ENCODE measurements at places on chromosomes 12 and 14. TPM values are rescaled to one million over a fixed set of nuclear protein-coding genes. Genes with fewer than 3 reads are reported as not detected.

DNA sequence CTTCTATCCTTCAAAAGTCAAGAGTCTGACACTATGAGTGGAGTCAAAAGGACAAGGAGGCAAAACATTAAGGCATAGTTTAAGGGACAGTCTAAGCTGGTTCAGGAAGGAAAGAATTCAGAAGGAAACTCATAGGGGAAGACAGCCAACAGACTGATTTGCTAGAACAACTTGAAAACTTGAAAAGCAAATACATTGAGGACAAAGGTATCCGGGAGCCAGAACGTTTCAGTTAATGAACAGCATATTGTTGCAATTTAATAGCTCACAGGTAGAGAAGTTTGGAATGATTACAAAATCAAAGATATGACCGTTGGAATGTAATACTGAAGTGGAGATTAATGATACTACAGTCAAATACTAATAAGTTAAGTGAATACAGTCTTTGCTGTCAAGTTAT is 312.8 kb upstream of the RPL10L start:
- no peak for DNase-seq
- no peak overlapping the region for H3K27ac ChIP-seq
- H3K4me3 ChIP-seq: no peak overlapping the region
- no peaks in the 10 kb centered on the region for H3K4me1 ChIP-seq

GRCh38 chr14:39614297-39614923 is 182.2 kb upstream of the FBXO33 start:
- no peak overlapping the region for H3K27ac ChIP-seq
- no peaks in the 10 kb centered on the region for H3K4me1 ChIP-seq
- H3K27me3 ChIP-seq: no peaks in the 10 kb centered on the region
- no peak overlapping the region for H3K4me3 ChIP-seq
- no peaks in the 10 kb centered on the region for H3K36me3 ChIP-seq

- H3K27ac ChIP-seq: no peak overlapping the region
- no peaks in the 10 kb centered on the region for H3K4me1 ChIP-seq
- H3K4me3 ChIP-seq: no peak overlapping the region
- H3K27me3 ChIP-seq: no peaks in the 10 kb centered on the region
Observed at GRCh38 chr14:99284254-99285004, 12.4 kb upstream of the BCL11B start.

DNA sequence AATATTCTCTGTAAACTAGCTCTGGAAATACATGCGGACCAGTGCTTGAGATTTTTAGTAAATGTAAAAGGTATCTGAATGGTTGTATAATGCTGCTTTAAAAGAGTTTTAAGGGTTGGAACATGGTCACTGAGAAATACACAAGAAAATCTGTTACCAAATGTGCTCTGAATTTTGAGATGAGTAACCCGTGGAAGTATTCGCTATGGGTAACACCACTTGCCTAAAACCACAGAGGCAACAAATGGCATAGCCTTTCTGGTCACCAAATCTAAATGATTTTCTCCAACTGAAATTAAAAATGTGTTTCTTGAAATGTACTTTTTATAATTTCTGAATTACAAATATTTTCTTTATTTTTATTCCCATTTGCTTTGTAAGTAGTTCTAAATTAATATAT is 745.7 kb downstream of the DIO2 start:
- H3K36me3 ChIP-seq: no peaks in the 10 kb centered on the region
- no peaks in the 10 kb centered on the region for H3K4me1 ChIP-seq
- DNase-seq: no peak
- no peaks in the 10 kb centered on the region for H3K27me3 ChIP-seq
- no peak overlapping the region for H3K4me3 ChIP-seq

- H3K27me3 ChIP-seq: no peaks in the 10 kb centered on the region
- no peak overlapping the region for H3K4me3 ChIP-seq
- no peak for DNase-seq
- H3K4me1 ChIP-seq: no peaks in the 10 kb centered on the region
- H3K27ac ChIP-seq: peak overlapping the region; percentile 22
- no peaks in the 10 kb centered on the region for H3K36me3 ChIP-seq
Observed at GRCh38 chr14:95507701-95508103, 8.7 kb downstream of the SYNE3 start.

The SDR9C7 gene
- total RNA-seq: not detected

The KCNA5 gene
- not detected for total RNA-seq

The PLEKHH1 gene
- 63.1 TPM for total RNA-seq

The GPR132 gene
- total RNA-seq: 1.0 TPM

The AMHR2 gene
- not detected for total RNA-seq

The ERBB3 gene
- total RNA-seq: 206 TPM
